SJCRH30 (cell line): ENCODE measurements at places on chromosomes 4 and X. TPM values are rescaled to one million over a fixed set of nuclear protein-coding genes. Genes with fewer than 3 reads are reported as not detected.

DNA sequence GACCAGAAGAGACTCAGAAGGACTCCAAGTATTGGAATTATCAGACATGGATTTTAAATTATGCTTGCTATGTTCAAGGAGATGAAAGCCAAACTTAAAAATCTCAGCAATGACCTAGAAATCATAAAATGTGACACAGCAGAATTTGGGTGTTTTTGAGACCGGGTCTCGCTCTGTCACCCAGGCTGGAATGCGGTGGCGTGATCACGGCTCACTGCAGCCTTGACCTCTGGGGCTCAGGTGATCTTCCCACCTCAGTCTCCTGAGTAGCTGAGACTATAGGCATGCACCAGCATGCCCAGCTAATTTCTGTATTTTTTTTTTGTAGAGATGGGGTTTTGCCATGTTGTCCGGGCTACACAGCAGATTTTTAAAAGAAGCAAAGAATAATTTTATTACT, 12.7 kb downstream of the TAB3 start:
- no peak for DNase-seq

GRCh38 chr4:154487145-154487544, 4.5 kb downstream of the DCHS2 start:
- DNase-seq: no peak

DNA sequence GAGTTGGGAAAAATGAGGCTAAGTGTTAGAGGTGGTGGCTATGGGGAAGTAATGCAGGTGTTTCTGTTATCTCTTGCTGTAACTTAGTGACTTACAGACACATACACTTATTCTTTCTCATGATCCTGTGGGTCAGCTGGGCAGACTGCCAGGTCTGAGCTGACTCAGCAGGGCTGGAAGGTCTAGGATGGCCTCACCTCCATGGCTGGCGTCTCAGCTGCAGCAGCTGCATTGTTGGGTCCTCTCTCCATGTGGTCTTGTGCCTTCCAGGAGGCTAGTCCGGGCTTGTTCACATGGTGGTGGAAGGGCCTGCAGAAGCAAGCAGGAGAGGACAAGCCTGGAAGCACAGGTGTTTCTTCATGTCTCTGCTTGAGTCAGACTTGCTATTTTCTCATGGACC, 172.7 kb downstream of the NHS start:
- DNase-seq: peak; percentile 82

GRCh38 chrX:103428525-103428924, 52.2 kb downstream of the BEX3 start:
- no peak for DNase-seq

DNA sequence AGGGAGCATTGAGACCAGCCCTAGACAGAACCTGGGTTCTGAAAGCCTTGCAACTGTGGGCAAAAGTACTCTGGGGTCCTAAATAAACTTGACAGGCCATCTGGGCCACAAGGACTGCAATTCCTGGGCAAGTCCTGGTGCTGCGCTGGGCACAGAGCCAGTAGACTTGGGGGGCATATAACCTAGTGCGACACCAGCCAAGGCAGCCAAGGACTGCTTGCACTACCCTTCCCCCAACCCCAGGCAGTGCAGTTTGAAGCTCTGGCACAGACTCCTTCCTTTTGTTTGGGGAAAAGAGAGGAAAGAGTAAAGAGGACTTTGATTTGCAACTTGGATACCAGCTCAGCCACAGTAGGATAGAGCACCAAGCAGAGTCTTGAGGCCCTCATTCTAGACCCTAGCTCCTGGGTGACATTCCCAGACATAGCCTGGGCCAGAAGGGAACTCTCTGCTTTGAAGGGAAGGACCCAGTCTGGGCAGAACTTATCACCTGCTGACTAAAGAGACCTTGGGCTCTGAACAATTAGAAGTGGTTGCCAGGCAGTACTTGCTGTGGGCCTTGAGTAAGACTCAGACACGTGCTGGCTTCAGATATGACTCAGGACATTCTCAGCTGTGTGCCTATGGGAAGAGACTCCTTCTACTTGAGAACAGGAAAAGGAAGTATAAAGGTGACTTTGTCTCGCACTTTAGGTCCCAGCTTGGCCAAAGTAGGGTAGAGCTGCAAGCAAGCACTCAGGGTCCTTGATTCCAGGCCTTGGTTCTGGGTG, 522.8 kb downstream of the GLUD2 start:
- no peak for DNase-seq

- DNase-seq: peak; percentile 70
Measured at GRCh38 chrX:136694431-136695087, 46.6 kb downstream of the CD40LG start.

- DNase-seq: no peak
Measured at GRCh38 chr4:94653095-94653649, 104.6 kb upstream of the BMPR1B start.

- no peak for DNase-seq
Measured at GRCh38 chrX:101677028-101677427, 17.4 kb upstream of the ARMCX2 start.

DNA sequence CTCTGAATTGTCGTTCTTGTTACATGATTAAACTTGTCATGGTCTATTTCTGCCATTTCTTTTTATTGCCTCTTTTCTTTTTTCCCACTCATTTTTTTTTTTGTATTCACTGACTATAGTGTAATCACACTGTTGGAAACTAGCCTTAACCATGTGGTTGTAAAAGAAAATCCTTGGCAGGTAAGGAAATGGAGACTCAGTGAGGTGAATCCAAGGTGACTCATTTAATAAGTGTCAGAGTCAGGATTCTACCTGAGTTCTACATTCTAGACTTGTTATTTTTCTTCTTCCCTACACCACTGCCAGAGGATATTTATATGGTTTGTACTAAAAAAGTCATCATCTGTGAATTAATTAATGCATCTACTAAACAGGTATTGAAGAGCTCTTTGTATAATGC, 152.2 kb downstream of the CBLL2 start:
- no peak for DNase-seq

DNA sequence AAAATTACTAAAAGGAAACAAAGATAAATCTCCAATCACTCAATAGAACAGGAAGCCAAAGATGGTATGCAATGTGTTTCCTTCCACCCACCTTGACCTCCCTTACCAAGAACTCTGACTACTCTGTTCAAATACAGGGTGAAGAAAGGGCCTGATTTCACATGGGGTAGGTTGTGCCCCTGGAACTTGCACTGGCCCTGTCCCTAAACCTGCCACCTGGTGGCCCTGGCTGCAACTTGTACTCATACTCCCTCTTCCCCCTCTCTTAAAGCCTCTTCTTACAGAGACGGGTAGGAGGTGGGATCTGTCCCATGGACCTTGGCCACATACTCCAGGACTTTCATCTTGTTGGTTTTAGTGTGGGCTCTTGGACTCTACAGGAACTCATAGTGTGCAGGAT, 17.3 kb upstream of the TMEM185A start:
- DNase-seq: no peak

GRCh38 chr4:124173912-124174311, 538.6 kb downstream of the ANKRD50 start:
- DNase-seq: no peak

DNA sequence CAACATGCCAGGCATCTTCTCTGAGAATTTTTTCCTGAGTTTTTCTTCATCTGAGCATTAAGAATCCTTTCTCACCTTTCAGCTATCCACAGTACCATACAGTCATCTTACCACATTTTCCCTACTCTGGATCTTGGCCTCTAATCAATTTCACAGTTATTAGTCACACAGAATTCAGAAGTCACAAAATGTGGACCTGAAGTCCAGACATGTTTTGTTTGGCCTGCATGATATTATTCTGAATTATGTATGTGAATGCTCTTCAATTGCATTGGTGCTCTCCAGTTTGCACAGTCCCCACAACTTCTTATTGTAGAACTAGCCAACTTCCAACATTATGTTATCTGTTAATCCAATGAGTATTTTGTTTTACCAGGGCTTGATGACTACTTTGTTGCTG, 102.3 kb upstream of the GRIA3 start:
- peak; percentile 69 for DNase-seq

DNA sequence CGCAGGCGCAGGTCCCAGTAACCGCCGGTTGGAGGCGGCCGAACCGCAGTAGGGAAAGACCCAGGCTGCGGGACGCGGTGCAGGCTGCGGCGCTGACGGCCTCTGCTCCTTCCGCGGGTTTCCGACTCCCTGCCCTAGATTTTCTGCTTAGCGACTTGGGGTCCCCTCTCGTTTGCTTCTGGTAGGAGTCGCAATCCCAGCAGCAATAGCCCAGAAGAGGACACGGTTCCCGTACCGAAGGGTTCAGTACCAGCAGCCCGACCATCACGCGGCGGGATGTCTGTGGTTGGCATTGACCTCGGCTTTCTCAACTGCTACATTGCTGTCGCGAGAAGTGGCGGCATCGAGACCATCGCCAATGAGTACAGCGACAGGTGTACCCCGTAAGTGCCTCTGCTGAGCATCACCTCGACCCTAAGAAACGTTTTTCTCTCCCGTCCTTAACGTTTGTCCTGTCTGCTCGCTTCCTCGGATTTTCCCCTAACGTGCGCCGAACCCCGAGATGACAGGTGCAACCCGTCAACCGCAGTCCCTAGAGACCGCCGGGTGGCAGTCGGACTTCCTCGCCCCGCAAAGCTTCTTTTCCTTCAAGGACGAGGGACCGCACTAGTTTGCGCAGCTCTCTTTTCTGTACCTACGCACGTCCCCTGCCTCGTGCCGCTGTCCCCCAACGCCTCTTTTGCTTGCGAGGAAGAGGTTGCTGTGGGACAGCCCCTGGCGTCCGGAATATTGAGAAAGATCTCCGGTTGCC, at the start of gene HSPA4L:
TSS of gene HSPA4L (plus strand) at position 48 of the 751 bp plus-strand sequence. CDS start at position 277, 229 bp downstream.
- peak; percentile 68 for DNase-seq

GRCh38 chr4:102994803-102995202, 24.7 kb downstream of the SLC9B1 start:
- no peak for DNase-seq

- no peak for DNase-seq
Measured at GRCh38 chr4:125780747-125781146, 466.0 kb downstream of the FAT4 start.

Gene RIBC1
- total RNA-seq: 0.32 and 0.33 TPM in 2 replicates

Gene ASB9
- total RNA-seq: 8.2 and 9.4 TPM in 2 replicates

Gene UCHL1
- total RNA-seq: 290 and 299 TPM in 2 replicates

Gene SYTL4
- not detected in 2 replicates for total RNA-seq

Gene ATP10D
- 2.6 and 2.7 TPM in 2 replicates for total RNA-seq

Gene SERPINA7
- total RNA-seq: not detected in 2 replicates

Gene TMPRSS11A
- not detected in 2 replicates for total RNA-seq

Gene SPIN3
- 9.7 and 13.0 TPM in 2 replicates for total RNA-seq

Gene PLP1
- total RNA-seq: not detected in 2 replicates
